ENCODE measurements at places on chromosomes 11 and 22.

DNA sequence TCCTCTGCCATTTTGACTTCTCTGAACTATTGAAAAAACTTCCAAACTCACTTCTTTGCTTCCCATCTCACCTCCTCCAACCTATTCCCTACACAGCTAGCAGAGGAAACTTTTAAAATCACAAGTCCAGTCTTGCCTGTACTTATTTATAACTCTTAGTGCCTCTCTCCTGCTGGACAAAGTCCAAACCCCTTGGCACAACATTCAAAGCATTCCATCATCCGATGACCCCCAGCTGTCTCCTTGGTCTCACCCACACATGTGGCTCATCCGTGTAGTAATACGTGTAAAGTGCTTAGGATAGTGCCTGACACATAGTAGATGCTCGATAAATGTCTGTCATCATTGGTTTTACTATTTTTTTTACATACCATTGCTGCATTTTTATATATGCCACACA is 101.4 kb downstream of the PARVA start:
- H3K27me3 ChIP-seq: no peaks in the 10 kb centered on the region
- DNase-seq: no peak
- peaks cover 5% of the 10 kb centered on the region for H3K4me1 ChIP-seq
- H3K27ac ChIP-seq: no peak overlapping the region

- H3K36me3 ChIP-seq: no peaks in the 10 kb centered on the region
- H3K27me3 ChIP-seq: no peaks in the 10 kb centered on the region
- H3K4me1 ChIP-seq: peaks cover 1% of the 10 kb centered on the region
- H3K4me3 ChIP-seq: no peak overlapping the region
- H3K27ac ChIP-seq: no peak overlapping the region
These were observed 23.3 kb upstream of the GAL start for GRCh38 chr11:68661014-68661413.

DNA sequence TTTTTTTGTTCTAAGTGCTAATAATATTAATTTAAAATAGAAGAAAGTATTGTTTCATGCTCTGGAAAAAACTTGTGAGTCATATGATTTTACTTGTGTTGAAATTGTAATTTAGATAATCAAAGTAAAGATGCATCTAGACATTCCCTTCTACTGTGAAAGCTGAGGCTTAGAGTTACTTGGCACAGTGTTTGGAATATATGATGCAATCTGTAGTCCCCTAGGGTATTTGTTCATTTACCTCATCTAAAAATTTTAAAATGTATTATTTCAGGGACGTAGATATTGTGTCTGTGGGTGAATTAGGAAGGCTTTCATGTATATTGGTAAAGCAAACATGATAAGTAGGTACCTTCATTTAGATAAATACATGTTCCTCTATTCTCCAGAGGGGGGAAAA is 793.5 kb upstream of the CNTN5 start:
- DNase-seq: no peak
- H3K36me3 ChIP-seq: no peaks in the 10 kb centered on the region
- no peak overlapping the region for H3K4me3 ChIP-seq
- no peaks in the 10 kb centered on the region for H3K27me3 ChIP-seq

DNA sequence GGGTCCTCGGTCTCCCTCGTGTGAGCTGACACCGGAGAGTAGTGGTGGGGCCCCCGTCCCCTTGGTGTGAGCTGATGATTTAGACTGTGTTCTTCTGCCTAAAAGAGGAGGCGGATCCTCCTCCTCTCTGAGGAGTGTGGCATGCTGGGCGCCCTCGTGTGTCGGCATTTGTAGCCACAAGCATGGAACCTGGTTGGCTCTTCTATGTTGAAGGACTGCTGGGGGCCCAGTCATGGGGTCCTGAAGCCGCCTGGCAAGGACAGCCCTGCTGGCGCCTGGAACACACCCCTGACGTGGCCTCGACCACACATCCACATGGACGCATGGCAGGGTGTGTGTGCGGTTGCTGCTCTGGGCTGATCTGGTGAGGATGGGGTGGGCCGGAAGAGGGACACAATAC is 50.2 kb downstream of the AP2A2 start:
- H3K4me3 ChIP-seq: no peak overlapping the region
- H3K36me3 ChIP-seq: peaks cover 8% of the 10 kb centered on the region
- H3K27ac ChIP-seq: no peak overlapping the region
- no peaks in the 10 kb centered on the region for H3K27me3 ChIP-seq

DNA sequence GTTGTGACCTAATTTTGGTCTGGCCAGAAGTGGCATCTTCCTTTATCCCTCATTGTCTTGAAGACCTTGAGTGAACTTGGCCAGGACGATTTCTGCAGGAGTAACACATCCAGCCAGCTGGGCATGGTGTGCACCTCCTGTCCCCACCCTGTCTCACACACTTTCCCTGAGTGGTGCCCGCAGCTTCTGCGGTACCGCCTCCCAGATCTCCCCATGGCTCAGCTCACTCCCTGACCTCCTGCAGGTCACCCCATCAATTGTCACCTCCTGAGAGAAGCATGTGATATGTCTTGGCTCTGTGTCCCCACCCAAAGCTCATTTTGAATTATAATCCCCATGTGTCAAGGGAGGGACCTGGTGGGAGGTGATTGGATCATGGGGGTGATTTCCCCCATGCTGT is 50.2 kb upstream of the TP53I11 start:
- H3K27ac ChIP-seq: no peak overlapping the region
- H3K27me3 ChIP-seq: no peaks in the 10 kb centered on the region
- no peak for DNase-seq
- H3K4me1 ChIP-seq: no peaks in the 10 kb centered on the region
- no peaks in the 10 kb centered on the region for H3K36me3 ChIP-seq
- H3K4me3 ChIP-seq: no peak overlapping the region

DNA sequence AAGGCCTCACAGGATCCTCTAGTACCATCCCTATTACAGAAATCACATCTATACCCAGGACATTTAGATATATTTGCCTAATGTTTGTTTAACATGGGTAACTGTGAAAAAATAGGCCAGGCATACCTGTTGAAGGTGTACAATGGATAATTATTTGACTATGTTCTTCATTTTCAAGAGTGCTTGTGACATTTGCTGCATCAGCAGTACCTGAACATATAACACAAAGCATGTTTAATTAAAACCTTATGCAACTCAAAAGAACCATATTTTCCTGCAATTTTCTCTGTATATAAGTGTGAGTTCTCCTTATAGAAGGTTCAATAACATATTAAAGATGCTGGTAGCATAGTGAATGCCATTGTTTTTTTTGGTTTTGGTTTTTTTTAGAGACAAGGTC is 8.5 kb upstream of the CCDC34 start:
- H3K4me3 ChIP-seq: no peak overlapping the region
- no peaks in the 10 kb centered on the region for H3K27me3 ChIP-seq
- peaks cover 2% of the 10 kb centered on the region for H3K36me3 ChIP-seq
- H3K27ac ChIP-seq: no peak overlapping the region
- DNase-seq: no peak

DNA sequence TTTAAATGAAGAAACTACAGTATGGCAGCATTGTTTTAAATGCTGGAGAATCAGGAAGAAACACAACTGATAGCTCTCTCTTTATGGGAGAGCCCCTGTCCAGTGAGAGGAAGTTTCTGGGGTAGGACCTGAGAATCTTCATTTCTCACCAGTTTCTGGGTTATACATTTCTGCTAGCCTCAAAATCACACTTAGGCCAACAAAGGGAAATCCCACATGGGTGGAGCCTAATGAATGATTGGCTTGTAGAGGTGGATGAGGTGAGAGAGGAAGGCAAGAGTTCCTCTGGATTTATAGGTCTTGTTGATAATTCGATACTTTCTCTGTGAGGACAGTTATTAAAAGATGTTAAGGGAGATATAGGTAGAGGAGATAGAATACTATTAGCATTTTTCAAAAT is 1397.3 kb upstream of the TENM4 start:
- H3K36me3 ChIP-seq: no peaks in the 10 kb centered on the region
- H3K4me1 ChIP-seq: no peaks in the 10 kb centered on the region
- H3K27ac ChIP-seq: no peak overlapping the region
- no peak overlapping the region for H3K4me3 ChIP-seq

DNA sequence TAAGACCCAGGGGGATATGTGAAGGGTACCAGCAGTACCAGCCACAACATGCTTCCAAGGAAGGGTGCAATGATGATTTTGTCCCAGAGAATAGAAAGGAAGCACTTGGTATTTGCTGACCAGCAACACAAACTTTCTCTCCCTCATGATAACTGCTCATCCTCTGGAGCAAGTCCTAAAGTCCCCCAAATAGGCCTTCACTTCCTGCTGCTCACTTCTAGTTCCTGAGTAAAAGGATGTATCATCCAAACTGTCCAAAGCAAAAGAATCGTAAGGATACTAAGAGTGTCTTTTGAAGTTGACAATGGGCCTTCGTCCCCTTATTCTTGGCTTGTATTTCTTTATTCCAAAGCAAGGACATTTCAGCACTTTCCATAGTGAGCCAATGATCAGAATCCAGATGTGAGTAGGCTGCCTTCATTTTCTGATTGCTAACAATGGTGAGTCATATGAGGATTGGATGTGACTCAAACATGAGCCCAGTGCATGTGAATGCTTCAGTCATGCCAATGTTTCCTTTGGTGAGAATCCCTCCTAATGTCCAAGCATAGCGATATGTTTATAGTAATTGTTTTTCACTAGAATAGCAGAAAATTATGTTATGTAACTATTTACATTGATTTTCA is 243.4 kb upstream of the POU2AF2 start:
- DNase-seq: no peak
- no peaks in the 10 kb centered on the region for H3K36me3 ChIP-seq
- H3K27ac ChIP-seq: no peak overlapping the region
- no peaks in the 10 kb centered on the region for H3K27me3 ChIP-seq

- H3K4me1 ChIP-seq: peaks cover 37% of the 10 kb centered on the region
- peak within 1 kb of the TSS; percentile 98 for H3K27ac ChIP-seq
- no peaks in the 10 kb centered on the region for H3K27me3 ChIP-seq
- peaks cover 7% of the 10 kb centered on the region for H3K36me3 ChIP-seq
These were observed at the start of gene PARVA for GRCh38 chr11:12377106-12377823. TSS of gene PARVA (plus strand) at chr11:12377571. CDS start at chr11:12377648, 77 bp downstream.

DNA sequence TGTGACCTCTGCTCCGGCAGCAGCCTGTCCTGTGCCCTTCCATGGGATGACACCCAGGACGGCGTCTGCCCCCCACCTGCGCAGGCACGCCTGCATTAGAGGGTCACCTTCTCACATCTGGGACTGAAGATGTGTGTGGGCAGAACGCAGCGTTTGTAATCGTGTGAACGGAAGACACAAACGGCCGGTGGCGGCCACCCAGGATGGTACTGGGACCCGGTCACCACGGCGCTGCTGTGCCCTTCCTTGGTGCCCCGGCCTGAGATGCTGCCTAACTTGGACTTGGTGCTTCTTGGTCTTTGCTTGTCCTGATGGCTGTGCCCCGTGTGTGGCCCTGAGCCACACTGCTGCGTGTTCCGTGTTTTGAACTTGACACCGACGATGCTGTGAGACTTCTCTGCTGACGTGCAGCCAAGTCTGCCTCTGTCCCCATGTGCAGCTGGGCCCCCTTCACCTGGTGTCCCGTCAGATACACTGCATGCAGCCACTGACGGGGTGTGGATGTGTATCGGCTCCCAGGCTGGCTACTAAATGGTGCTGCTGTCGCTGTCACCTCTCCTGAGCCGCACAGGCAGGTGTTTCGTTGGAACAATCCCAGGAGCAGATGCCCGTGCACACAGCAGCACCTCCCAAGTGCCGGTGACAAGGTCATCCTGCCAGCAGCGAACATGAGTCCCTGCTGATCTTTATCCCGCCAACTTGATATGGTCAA is 21.4 kb downstream of the YPEL1 start:
- H3K4me1 ChIP-seq: peaks cover 19% of the 10 kb centered on the region
- DNase-seq: no peak
- no peaks in the 10 kb centered on the region for H3K27me3 ChIP-seq
- no peak overlapping the region for H3K4me3 ChIP-seq
- H3K27ac ChIP-seq: no peak overlapping the region

DNA sequence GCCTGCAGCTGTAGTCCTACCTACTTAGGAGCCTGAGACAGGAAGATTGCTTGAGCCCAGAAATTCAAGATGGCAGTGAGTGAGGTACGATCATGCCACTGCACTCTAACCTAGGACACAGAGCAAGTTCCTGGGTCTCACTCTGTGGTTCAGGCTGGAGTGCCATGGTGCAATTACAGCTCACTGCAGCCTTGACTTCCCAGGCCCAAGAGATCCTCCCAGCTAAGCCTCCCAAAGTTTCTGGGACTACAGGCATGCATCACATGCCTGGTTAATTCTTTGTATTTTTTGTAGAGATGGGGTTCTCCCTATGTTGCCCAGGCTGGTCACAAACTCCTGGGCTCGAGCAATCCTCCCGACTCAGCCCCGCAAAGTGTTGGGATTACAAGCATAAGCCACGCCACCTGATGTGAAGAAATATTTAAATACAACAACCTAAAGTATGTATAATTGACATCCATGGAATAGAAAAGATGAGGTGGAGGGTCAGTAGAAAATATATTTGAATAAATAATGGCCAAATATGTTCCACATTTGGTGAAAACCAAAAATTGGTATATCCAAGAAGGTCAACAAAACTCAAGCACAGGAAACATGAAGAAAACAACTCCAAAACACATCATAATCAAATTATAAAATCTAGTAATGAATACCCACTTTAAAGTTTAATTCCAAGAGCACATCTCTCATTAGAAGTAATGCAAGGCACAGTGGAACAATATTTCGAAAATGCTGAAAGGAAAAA is 47.9 kb upstream of the IGLL5 start:
- no peaks in the 10 kb centered on the region for H3K4me1 ChIP-seq
- no peak for DNase-seq
- H3K36me3 ChIP-seq: no peaks in the 10 kb centered on the region
- H3K27ac ChIP-seq: no peak overlapping the region

DNA sequence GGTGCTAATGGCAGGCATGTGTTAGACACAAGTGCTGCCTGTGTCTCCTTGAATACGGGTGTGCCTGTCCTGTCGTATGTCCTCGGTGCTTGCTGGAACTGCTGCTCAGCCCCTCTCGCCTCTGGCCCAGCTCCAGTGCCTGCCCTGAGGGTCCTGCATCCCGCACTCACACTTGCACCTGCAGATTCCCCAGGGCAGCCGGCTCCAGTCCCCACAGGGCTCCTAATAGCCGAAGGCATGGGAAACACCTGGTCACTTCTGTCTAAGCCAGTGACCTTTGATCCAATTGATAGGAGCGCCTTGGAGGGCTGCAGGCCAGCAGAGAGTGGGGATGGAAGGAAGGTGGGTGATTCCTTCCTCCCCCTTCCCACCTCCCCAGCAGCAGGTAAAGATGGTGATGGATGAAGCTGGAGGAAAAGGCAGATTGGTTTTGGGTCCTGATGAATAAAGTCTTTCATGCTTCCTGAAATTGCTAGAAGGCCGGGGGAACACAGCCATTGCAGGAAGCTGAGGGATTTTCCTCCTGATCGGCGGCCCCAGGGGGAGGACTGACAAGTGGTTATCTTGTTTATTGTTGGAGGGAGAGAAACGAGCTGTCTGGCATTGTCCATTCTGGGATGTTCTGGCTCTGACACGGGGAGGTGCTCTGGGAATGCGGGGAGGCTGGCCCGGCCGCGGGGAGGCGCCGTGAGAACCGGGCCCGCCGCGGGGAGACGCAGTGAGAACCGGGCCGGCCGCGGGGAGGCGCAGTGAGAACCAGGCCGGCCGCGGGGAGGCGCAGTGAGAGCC is 110.9 kb upstream of the B3GAT1 start:
- H3K27ac ChIP-seq: no peak overlapping the region
- H3K4me1 ChIP-seq: peaks cover 11% of the 10 kb centered on the region
- H3K4me3 ChIP-seq: no peak overlapping the region

All from neural crest cell (in vitro differentiated cells).